Fibroblast of skin of left biceps (primary cell): ENCODE measurements at places on chromosomes 11 and 22.
A peak's percentile ranks its signal among the peaks of the same experiment; 100 is the strongest.

DNA sequence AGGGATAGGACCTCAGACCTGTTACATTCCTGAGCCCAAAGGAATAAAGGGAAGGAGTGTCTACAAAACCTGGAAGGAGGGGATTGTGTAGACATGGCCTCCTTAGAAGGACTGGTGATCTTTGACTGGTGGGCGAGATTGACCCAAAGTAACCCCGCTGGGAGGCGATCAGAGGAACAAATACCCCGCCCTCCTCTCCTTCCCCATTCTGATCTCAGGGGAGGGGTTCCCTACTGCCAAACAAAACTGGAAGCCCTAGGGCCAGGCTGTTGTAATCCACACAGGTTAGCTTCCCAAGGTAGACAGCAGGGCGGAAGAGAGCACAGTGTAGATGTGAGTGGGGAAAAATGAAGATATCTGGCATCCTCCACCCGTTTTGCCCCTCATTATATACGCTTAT, 24.7 kb downstream of the NCF4 start:
- no peak for DNase-seq

DNA sequence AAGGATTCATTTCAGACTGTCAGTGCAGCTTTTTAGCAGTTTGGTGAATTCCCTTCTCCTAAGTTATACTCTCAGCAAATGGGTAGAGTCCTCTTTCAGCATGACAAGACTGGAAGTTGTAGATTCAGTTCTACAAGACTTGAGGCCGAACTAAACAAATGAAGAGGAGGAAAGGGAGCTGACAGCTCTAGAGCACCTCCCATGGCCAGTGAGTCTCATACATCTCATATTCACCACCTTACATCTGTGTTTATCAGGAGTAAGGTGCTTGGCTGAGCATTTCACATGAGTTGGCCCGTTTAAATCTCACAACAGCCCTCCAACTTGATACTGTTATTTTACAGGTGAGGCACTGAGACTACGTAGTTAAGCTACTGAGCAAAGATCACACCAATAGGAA, 30.4 kb downstream of the SEZ6L start:
- DNase-seq: no peak

DNA sequence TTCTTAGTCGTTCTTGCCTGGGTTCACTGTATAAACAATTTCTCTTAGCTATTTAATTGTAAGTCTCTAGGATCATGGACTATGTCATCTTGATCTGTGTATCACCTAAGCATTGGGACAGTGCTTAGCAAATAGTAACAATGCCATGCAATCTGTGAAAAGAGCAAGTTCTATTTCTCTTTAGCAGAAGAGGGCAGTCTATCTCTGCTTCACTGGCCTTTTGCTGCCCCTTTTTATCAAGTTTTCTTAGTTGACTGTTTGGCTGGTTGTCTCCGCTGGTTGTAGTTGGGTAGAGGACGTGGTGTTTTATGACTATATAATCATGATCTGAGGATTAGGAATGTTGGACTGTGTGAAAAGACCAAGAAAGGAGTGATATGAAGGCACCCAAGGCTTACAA, 315.0 kb downstream of the JRKL start:
- DNase-seq: no peak

GRCh38 chr22:28187612-28188011, 268.6 kb upstream of the PITPNB start:
- no peak for DNase-seq

- DNase-seq: no peak
These were observed 2084.3 kb downstream of the LRRC4C start for GRCh38 chr11:39374963-39375698.

GRCh38 chr11:69066122-69067112, 17.7 kb downstream of the TPCN2 start:
- no peak for DNase-seq

DNA sequence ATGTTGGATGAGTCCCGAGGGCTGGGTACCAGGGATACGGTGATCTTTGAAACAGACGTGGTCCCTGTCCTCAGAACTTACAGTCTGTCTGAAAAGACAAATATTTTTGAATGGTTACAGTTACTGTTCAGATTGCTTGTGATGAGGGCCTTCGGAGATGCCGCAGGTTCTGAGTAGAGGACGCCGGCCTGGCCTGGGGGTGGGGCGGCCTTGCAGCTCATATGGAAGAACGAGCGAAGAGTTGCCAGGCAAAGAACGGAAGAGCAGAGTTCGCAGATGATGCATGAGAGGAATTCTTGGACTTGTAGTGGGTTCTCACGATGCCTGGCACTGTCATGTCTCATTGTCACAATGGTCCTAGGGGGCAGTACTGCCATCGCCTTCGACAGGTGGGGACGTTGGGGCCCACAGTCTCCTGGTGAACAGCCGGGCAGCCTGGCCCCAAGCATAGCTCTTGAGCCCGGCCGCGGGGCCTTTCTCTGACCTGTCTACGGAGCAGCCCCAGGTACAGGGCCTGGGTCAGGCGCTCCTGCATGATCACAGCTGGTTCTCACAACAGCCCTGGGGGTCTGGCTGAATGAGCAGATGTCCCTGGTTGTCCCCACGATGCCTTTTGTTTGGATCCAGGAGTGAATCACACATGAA, 60.9 kb upstream of the PARVG start:
- no peak for DNase-seq

- no peak for DNase-seq
These were observed 4.5 kb downstream of the TTC9C start for GRCh38 chr11:62732830-62733229.

DNA sequence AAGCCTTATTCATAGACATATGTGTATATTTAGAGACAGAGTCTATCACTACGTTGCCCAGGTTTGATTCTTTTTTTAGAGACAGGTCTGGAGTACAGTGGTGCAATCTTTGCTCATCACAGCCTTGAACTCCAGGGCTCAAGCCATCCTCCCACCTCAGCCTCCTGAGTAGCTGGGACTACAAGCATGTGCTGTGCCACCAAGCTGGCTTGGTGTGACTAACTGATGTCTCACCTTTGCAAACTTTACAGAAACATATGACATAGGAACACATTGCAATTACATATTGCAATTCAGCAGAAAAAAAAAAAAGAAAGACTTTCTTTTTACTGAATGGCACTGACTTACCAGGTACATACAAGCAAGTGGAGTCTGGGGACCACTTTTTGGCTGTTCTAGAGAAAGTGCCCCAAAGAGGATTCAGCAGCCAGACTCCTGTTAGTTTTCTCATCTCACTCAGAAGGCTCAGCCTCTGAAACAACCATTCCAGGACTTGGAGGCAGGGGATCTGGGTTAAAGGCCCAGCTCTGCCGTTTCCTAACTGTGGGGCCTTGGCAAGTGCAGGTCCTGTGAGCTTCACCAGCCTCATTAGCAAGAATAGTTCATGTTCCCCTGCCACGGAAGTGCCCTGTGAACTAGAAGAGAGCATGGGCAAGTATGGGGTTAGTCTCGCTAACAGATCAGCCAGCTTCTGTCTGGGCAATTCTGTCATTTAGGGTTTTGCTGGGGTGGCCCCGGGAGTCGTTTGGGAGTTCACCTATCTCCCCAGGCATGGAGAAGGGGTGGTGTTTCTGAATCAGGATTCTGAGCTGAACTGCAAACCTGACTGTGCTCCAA, 11.3 kb upstream of the NFAM1 start:
- peak; percentile 1 for DNase-seq

DNA sequence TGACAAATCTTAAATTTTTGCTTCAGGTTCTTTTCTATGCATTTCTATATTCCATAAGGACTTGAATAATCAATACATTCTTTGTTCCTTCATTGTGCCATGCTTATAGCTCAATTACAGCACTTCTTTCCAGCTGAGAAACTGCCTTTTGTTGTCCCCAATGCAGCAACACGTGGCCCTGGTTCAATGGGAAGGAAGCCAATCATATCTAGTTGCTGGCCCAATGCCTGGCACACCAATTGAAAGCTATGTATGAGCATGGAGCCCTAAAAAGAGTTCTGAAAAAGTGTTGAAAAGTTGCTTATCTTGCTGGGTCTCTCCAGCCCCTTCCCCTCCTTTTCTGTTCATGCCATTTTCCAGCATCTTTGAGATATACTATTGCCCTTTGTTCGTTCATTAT, 448.0 kb upstream of the FAT3 start:
- no peak for DNase-seq

- no peak for DNase-seq
These were observed 789 bp downstream of the RPS13 start for GRCh38 chr11:17076517-17077239.

DNA sequence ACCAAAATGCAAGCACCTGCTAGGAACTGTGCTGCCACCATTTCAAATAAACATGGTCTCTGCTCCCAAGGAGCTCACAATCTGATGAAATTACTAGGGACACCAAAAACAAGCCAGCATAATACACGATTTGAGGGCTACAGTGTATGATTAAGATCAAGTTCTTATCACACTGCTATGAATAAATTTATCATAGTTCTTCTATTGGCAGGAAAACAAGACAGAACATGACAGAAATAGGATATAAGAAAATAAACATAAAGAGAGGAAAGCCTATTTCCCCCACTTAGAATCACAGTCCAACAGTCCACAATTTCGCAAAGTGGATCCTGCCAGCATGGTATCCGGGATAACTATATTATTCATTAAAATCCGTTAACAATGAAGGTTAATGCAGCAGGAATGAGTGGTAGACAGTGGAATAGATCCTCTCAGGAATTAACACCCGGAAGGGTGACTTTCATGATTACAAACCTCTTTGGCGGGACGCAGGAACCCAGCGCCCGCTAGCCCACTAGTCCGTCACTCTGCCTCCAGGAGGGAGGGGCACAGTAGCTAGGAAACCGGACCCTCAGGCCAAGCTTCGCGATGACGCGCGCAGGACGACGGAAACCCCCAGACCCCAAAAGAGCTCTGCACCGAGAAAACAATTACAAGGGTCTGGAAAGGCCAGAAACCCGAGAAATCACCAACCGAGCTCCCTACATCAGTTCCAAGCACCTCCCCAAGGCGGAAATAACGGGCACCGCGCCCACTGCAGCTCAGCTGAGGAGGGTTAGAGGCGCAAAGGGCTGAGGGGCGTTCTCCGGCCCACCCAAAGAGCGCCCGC, 607 bp downstream of the CCDC82 start:
- no peak for DNase-seq

DNA sequence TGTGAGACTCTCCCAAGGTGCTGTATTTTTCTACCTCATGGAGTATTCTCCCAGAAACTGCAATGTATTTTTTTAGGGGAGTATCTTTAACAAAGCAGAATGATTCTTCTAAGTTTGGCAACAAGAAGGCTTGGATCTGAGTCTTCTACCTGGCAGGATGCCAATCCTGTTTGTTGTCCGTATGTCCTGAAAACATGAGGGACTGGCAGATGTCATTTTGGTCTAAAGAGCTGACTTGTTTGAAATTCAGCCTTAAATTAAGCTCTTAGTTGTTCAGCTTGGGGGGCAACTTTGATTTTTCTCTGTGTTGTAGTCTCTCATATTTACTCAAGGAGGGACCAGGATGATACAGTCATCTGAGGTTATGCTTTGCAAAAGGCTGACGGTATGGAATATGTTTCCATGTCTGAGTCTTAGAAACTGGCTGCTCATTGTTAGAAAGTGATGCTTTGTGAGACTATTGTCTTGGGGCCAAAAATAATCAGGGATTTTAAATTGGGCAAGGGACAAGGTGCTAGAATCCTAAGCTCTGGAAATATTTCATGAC, 9.3 kb downstream of the MRPL16 start:
- no peak for DNase-seq

- no peak for DNase-seq
These were observed 728.6 kb downstream of the BRD1 start for GRCh38 chr22:49099089-49099488.

GRCh38 chr11:2732261-2732939, 32.6 kb upstream of the KCNQ1OT1 start:
- no peak for DNase-seq

DNA sequence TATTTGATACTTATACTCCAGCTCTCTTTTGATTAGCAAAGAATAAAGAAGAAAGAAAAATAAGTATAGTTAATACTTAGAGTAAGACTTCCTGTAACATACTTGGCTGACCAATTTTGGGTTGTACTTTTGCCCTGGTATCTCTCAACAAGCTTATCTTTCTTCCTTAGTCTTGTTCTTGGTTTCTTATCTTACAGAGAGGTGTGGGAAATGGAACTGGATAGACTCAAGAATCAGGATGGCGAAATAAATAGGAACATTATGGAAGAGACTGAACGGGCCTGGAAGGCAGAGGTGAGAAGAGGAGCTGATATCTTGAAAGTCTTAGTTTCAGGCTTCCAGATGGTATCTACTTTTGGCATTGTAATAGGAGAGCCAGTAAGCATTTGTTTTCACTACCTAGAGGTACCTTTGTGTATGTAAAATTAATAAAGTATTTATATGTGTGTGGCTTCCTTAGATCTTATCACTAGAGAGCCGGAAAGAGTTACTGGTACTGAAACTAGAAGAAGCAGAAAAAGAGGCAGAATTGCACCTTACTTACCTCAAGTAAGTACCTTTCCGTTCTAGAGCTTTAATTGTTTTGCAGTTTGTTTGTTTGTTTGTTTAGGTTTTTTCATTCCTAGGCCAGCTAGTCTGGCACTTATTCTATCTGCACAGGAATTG, 11.3 kb upstream of the BACE1-AS start:
- no peak for DNase-seq

- DNase-seq: no peak
These were observed 26.2 kb downstream of the IGHMBP2 start for GRCh38 chr11:68929706-68930570.

GRCh38 chr11:103898577-103899336, 137.7 kb upstream of the DDI1 start:
- DNase-seq: no peak

DNA sequence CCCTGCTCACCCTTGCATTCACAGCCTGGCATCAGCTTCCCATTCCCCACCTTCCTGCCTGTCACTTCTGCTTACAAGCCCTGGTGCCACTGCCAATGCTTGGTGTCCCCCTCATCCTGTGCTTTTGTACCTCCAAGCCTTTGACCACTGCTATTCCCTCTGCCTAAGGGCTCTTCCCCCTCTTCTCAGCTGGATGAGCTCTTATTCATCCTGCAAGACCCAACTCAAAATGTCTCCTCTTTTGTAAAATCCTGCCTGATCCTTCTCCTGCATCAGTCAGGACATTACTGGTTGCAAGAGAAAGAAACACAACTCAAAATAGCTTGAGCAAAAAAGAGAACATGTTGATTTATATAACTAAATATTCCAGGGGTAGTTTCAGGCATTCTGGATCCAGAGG, 66.9 kb upstream of the TCF20 start:
- no peak for DNase-seq

DNA sequence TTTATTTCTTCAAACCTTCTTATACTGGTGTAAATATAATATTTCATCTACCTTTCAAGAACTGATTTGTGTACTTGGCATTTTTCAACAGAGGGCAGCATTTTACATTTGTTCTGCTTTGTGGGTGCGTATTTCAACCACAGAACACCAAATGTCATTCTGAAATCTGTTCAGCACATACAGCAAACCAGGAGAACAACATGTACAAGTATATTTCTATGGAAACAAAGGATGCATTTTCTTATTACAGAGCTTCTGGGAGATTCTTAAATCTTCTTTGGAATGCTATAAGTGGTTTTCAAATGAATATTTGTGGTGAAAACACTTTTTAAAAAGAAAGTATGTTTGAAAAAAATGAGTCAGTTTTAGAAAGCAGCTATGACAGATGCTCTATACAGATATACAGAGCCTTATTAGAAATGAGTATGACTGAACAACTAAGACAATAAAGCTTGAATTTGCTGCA, 946.0 kb downstream of the FAM181B start:
- peak; percentile 65 for DNase-seq

- no peak for DNase-seq
These were observed 7.1 kb downstream of the YWHAH start for GRCh38 chr22:31951194-31952093.
